ENCODE measurements at places on chromosomes 13 and 19.

DNA sequence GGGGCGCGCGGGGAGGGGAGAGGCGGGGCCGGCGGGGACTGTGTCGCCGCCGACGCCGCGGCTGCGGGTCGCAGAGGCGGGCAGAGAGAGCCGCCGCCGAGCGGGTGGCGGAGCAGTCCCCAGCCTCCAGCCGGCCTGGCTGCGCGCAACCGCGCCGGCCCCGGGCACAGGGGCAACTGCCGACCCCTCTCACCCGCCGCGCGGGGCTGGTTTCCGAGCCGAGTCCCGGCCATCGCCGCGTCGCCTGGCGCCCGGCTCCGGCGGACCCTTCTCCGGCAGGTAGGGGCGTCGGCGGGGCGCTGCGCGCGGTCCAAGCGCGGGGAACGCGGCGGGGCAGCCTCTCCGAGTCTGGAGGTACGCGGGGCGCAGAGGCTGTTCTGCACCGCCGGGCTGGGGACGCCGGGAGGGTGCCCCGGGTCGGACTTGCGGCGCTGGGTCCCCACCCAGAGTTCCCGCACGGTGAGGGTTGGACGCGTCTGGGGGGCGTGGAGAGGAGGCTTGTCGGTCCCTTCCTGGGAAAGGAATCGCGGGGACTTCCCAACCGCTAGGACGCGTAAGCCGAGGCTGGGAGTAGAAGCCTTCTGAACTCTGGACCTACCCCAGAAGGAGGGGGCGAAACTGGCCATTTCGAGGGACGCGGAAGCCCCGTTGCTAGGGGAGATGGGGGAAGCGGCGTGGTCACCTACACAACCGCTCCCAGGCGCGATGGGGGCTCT is 133.6 kb upstream of the MYO16 start:
- DNase-seq = no peak

DNA sequence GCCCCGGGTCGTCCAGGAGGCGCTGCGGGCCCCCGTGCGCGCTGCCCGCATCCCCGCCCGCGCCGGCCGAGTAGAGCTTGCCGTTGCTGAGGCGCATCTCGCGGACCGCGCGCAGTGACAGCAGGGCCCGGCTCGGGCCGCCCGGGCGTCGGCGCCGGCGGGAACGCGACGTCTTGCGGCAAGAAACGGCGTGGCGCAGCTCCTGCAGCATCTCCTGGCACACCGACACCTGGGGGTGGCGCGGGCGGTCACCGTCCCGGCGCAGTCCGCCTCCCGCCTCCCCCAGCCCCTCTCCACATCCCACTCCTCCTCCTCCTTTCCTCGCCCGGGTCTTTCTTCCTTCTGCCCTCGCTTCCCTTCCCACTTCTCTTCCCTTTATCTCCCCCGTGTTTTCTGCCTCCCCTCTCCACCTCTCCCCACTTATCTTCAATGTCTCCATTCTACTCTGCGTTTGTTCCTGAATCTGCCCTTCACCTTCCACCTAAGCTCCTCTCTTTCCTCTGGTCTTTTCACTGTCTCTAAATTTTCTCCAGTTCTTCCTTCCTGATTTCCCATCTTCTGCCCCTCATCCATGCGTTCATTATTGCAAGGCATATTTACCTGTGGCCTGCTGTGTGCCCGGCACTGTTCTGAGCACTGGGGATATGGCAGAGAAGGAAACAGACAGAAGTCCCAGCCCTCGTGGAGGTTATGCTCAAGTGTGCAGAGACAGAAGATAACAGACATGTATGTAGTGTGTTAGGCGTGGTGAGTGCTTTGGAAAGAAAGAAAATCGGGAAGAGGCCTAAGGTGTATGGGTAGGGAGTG is 5.2 kb upstream of the ATP1A3 start:
- DNase-seq = no peak

DNA sequence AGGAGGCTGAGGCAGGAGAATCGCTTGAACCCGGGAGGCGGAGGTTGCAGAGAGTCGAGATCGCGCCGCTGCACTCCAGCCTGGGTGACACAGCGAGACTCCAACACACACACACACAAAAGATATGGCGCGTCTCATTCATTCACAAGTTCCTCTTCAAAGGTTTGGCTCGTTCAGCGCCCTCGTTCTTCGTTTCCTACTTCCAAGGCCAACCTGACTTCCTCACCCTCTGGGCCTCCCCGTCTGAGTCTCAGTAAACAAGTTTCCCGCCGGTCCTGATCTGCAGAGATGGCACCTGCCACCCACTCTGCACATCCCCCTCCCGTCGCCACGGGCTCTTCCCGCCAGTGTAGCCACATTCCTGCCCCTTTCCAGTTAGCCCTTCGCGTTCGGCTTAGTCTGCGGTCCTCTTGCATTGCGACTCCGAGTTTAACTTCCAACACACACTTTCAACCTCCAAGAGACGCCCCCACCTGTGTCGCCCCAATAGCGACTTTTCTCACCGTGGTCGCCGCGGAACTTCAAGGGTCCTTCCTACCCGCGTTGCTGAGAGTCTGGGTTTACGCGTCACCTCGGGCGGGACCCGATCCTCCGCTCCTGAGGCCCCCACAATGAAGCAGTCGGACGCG is 1.3 kb upstream of the BSG start:
- DNase-seq = no peak

DNA sequence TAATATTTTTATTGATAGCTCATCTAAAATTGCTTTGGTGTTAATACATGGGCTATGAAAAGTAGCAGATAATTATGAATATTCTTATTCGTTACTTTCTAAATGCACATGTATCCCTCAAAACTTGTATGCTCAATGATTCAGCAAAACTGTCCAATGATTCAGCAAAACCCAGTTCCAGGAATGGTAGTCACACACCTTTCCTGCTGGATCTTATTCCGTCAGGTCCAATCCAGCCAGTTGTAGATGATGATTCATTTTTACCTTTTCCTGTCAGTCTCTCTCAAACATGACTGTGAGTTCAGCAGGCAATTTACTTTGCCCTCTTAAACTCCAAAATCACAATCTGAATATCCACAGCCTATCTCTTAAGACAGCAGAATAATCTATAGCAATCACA is 1082.6 kb downstream of the EFNB2 start:
- no peak for DNase-seq

- no peak for DNase-seq
Observed at GRCh38 chr13:21583478-21583877, 20.5 kb downstream of the MICU2 start.

- no peak for DNase-seq
Observed at GRCh38 chr19:38917921-38918491, 6.0 kb upstream of the CCER2 start.

DNA sequence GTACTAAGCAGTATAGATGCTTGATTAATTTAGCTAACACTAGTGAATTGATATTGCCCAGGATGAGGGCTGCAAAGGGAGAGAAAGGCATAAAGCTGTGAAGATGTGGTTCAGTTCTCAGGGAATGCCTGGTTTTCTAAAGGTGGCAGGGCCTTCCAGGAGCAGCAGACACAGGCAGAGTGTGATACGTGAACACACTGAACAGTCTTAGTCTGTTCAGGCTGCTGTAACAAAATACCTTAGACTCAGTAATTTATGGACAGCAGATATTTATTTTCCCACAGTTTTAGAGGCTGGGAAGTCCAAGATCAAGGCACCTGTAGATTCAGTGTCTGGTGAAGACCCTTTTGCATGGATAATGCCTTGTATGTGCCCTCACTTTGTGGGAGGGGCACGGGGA is 8.7 kb upstream of the SPATA13 start:
- no peak for DNase-seq

- no peak for DNase-seq
Observed at GRCh38 chr19:15702534-15702930, 25.3 kb upstream of the OR10H2 start.

DNA sequence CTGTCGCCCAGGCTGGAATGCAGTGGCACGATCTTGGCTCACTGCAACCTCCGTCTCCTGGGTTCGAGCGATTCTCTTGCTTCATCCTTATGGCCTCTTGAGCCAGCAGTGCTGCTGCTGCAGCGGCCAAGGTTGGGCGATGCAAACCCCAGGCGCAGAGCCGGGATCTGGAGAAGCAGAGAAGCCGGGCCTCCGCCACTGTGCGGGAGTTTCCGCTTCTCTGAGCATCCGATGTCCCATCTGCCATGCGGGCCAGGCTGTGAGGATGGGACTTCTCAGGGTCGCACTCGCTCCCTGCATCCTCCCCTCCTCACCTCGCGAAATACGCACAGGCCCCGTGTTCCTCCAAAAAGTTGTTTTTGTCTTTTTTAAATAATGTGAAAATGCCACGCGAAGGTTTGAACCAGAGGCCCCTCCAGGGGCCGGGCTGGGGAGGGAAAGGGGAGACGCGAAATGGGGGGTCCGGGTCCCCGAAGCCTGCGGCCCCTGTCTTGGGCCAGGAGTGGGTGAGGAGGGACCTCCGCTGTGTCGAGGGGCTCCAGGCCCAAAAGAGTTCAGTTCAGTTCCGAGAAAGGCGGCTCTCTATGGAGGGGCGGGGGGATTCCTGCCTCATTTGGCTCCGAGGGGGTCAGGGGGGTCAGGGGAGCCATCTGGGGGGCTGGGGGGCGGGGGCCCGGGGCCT is 15.9 kb downstream of the CYTH2 start:
- no peak for DNase-seq

DNA sequence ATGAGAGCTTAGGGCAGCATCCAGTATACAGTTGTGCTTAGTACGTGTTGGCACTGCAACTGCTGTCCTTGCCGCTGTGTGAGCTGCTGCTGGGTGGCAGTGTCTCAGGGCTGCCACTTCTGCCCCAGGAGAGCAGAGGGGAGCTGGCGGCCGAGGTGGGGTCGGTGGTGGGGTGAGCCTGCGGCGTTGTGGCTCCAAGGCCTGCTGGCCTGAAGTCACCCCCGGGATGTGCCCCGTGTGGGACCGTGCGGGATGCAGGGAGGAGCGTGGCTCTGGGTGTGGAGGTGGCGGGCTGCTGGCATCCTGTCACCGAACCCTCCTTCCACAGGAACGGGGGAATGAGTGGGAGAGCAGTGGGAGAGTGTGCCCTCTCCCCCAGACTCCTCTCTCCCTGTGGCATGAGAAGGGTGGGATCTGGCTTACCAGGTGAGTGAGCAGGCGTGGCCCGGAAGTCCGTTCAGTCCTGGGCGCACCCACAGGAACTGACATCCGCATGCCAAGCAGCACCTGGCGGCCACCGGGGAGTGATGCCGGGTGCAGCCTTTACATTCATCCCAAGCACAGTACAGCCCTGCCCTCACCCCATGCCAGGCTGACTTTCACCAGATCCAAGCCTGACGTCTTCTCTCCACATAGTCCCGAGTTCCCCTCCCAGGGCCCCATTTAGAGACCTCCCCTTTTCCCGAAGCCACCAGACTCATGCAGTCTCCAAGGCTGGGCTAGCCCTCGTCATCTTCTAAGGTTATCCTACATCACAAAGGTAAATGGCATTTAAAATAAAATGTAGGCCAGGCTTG is 26.6 kb downstream of the MCF2L start:
- no peak for DNase-seq

GRCh38 chr19:14565298-14565679 is 6.6 kb downstream of the NDUFB7 start:
- no peak for DNase-seq

- peak; percentile 96 for DNase-seq
Observed at GRCh38 chr19:55486971-55487923, 989 bp upstream of the SSC5D start.

- peak; percentile 100 for DNase-seq
Observed at GRCh38 chr13:30847650-30848307, 58.3 kb upstream of the MEDAG start.

- peak; percentile 85 for DNase-seq
Observed at GRCh38 chr13:33169273-33169980, 116.1 kb downstream of the STARD13 start.

DNA sequence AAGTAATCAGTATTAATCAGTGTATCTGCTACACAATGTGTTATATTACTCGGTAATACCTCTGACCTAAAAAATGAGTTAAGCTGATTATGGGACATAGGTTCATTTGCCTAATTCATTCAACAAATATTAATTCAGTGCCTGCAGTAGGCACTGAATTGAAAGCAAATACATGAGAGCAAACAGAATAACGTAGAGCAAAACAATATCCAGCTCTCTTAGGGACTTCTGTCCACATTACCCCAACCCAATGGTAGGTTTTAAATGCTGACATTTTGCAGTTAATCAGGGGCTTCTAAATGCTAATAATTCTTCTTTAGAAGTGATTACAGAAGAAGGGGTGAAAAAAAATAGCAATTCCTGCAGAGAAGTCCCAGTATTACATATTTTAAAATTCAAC is 4.9 kb downstream of the RCBTB2 start:
- DNase-seq = no peak

GRCh38 chr13:112956571-112957294 is 12.3 kb upstream of the MCF2L start:
- DNase-seq = no peak

GRCh38 chr13:82477436-82477835 is 1404.8 kb downstream of the SLITRK1 start:
- no peak for DNase-seq
